ENCODE measurements at places on chromosomes 11 and 22.

- DNase-seq = no peak
These were observed 622.3 kb upstream of the CHORDC1 start for GRCh38 chr11:90845126-90845525.

GRCh38 chr11:2915473-2915872, 13.7 kb downstream of the PHLDA2 start:
- no peak for DNase-seq

- DNase-seq = no peak
These were observed 476.9 kb downstream of the MIAT start for GRCh38 chr22:27134315-27134701.

DNA sequence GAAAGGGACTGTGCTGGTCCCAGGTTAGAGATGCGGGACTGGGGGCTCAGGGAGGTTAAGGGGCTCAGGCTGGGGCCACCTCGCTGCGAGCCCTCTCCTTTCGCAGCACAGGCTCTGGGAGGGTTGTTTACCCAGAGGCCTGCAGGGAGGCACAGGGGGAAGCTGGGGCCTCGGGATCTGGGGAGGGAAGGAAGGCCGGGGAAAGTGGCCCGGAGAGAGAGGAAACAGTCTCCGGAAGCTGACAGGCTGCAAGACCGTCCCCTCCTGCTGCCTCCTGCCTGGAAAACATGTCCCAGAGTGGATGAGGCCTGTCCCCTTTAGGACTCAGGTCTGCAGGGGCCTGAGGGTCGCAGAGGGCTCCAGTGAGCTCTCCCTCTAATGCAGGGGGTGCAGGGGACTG, 45.4 kb downstream of the MYO7A start:
- DNase-seq = no peak

- DNase-seq = no peak
These were observed 1.1 kb downstream of the SMARCB1 start for GRCh38 chr22:23787910-23788309.

- DNase-seq = no peak
These were observed 780.9 kb downstream of the ETS1 start for GRCh38 chr11:127806501-127806900.

DNA sequence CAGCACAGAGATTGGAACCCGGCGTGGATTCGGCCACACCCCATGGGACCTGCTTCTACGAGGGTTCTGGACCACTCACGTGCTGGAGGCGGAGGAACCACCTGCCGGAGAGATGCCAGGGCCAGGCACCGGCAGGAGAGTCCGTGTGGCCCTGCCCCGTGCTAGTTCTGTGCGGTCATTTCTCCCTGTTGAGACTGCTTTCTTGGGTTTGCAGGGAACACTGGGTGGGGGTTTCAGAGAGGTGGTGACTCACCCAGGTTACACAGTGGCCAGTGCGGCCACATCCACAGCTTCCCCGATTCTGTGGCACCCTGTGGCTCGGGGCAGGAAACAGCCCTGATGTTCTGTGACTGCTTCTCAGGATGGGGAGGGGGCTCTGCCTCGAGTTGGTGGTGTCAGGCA, 3.6 kb upstream of the PHLDA2 start:
- DNase-seq = no peak

- DNase-seq = no peak
These were observed 10.7 kb downstream of the TBRG1 start for GRCh38 chr11:124633355-124633754.

GRCh38 chr11:109426442-109427240, 4.7 kb downstream of the C11orf87 start:
- no peak for DNase-seq

- no peak for DNase-seq
These were observed 322.7 kb upstream of the PLET1 start for GRCh38 chr11:112583261-112583893.

DNA sequence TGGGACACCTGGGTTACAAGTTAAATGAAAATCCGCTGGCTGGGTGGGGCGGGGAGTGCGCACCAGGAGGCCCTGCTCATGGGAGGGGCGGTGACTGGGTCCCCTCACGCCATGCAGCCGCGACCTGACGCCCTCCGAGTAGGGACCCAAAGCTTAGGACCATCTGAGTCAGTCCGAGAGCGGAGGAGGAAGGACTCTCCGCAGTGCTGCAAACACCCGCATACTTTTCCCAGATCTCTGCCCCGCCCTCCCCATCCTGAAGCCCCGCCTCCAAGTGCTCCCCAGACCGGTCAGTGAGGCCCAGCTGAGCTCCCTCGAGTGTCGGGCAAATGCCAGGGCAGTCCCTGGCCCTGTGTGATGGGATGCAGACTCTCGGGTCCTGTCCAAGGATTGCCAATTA, 6.6 kb upstream of the FLI1 start:
- no peak for DNase-seq

DNA sequence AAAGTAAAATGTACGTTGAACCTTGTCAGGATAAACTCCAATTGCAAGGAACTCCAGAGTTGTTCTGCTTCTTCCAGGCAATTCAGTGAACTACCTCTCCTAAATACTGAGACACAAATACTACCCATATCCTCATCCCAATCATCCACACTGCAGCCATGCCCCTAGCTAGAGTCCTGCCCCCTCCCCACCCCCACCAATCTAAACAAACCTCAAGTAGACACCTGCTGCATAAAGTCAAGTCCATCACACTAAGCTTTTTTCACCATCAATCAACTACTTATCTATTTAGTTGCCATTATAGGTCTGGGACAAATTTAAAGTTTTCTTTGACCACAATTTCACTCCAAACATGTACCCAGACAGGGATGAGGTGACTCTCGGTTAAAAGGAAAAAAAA, 93.2 kb upstream of the APOA1 start:
- DNase-seq = no peak

DNA sequence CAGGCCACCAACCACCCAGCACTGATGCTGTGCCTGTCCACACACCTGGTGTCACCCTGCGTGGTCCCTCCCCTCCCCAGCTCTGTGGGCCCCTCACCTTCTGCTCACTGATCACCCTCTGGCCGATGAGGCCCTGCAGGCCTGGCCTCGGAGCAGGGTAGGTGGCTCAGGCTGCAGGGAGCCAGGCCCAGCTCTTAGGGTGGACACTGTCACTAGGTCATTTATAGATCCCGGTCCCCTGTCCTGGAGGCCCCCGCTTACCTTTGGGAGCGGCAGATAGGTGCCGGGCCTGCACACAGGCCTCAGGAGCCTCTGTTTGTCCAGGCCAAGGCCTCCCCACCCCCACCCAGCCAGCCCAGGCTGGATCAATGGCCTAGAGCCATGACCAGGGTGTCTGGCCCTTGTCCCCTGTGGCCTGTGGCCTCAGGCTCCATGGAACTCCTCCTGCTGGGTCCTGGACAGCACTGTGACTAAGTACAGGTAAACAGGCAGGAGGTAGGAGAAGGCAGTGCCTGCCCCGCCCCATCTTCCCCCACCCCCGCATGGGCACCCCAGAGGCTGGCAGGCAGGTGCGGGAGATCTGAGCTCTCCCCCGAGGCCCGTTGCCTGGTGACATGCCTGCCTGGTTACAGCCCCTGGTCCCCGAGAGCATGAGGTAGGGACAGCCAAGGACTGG, at the start of gene TMPRSS6:
TMPRSS6 (minus strand) TSS at position 472 of the 676 bp plus-strand sequence. CDS start 6,296 bp downstream, outside the sequence.
- no peak for DNase-seq

GRCh38 chr22:22449819-22450218, 58.7 kb downstream of the ZNF280B start:
- DNase-seq = no peak

DNA sequence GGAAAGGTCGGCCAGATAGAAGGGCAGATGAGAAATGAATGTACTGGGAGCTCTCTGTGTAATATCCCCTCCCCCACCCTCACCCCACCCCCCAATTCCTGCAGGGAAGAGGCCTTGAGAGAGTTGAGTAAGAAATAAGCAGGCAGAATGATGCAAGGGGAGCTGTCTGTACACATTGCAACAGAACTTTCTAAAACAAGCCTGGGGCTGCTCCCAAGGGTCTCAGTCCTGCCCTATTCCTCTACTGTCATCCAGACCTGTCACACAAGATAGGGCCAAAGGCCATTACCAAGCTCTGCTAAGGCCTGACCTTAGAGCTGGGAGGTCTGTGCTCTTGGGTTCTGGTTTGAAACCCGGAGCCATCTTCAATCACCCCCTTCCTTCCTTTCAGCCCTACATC, 5.7 kb upstream of the DGAT2 start:
- no peak for DNase-seq

DNA sequence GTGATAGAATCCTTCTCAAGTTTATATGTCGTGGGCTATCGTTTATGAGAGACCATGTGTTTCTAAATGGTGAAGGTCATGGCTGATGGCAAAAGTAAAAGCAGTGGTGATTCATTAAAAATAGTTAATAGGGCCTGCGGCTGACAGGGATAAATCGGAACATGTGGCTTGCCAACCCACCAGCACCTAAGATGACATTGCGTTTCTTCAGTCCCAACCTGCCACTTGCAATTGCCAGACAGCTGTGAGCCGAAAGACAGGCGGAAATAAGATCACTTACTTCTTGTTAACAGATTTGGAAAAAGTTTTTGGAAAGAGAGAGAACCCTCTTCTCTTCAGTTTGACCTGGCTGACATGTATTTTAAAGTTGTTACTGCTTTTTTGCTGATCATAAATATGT, 131.5 kb upstream of the MPPED2 start:
- DNase-seq = no peak

DNA sequence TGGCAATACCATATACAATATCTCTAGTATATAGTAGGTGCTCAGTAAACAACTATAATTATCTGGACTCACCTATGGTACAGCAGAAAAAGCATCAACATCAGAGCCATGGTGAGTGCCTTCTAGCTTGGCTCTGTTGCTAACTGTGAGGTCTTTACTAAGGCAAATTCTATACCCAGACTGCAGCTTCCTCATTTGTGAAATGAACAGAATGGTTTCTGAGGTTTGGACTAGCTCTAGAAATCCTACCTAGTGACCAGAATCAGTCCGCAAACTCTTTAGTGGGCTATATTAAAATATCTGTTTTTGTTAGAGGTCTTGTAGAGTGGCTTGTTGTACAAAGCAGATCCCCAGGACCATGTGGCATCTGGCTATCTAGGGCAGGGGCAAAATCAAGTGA, 3.7 kb downstream of the MS4A1 start:
- DNase-seq = no peak

DNA sequence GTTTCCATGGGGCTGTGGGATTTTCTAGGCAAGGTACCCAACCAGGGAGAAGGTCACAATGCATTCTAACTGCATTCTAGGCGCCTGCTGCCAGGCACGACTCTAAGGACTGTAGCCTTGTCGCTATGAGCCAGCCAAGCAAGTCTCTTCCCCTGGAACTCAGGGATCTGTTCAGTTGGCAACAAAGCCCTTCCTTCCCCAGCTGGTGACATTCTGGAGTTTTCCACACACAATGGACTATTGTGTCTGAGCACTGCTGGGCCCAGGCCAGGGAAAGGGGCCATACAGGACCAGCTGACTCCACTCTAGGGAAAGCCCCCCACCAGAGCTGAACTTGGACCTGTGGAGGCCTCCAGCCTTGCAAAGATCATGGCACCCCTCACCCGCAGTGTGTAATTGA, 116.8 kb downstream of the RRAS2 start:
- no peak for DNase-seq

DNA sequence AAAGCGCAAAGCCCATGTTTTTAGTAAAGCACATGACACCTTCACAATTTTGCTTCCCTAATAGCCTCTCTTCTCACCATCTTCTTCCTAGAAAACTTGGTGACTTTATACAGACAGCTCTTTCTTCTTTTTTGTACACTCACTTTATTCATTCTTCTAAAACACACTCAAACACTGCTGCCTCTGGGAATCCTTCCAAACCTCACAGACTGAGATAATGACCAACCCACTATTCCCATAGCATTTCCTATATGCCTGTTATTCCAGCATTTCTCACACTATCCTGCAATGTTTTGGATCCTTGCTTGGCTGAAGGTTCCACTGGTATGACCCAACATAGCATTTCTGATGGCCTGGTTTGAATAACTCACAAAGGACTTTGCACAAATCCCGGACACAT, 442.1 kb upstream of the CCDC90B start:
- no peak for DNase-seq

DNA sequence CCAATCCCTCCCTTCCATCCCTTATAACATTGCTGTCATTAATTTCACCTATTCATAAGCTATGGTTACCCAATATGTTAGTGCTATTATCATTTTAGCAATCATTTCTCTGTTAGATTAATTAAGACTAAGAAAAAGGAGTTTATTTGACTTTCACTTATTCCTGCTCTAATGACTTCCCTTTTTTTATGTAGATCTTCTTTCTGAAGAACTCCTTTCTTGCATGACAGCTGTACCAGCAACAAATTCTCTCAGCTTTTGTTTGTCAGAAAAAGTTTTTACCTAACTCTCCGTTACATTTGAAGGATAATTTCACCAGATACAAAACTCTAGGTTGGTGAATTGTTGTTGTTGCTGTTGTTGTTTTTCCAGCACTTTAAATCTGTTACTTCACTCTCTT, 28.6 kb upstream of the OR8B8 start:
- no peak for DNase-seq

DNA sequence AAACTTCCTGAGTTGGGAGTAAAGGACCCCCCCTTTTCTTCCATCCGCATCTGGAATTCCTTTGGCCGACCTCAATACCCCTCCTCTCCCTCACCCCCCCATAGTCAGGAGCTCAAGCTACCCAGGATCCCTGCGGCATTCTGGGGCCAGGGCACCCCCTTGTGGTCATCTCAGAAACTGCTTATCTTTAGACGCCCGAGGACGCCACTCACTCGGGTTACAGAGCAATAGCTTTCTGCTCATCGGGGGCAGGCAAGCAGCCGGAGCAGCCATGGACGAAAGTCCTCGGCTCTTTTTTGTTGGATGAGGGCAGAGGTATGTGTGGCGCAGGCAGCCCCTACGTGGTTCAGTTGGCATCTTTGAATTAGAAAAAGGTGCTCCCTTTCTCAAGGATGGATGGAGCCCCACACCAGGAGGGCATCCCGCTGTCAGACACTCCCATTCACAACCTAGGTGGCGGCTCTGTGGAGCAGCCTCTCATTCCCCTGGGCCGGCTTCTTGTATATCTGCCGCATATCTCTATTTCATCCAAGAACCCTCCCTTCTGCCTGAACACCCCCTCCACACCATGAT, 2.3 kb downstream of the C1QTNF5 start:
- DNase-seq = no peak

GRCh38 chr11:830295-831117, 2.2 kb upstream of the CD151 start:
- peak; percentile 50 for DNase-seq

DNA sequence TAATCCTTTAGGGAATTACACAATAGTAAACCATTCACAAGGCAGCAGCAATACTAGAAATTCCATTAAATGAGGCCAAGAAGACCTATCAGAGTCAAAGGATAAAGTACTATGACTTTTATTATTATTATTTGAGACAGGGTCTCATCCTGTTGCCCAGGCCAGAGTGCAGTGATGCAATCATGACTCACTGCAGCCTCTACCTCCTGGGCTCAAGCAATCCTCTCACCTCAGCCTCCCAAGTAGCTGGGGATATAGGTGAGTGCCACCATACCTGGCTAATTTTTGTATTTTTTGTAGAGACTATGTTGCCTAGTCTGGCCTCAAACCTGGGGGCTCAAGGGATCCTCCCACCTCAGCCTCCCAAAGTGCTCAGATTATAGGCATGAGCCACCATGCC, 51.8 kb downstream of the TTC28 start:
- DNase-seq = no peak

GRCh38 chr22:50209893-50210292, 9.1 kb downstream of the SELENOO start:
- peak; percentile 52 for DNase-seq

Data from NCI-H1694 treated with DMSO at 0.1 percent for 48 hours (cell line).